Hematopoietic multipotent progenitor cell treated with erythropoietin and hydrocortisone succinate and interleukin-3 and kit ligand, for 17 days (in vitro differentiated cells): ENCODE measurements at places on chromosomes 12 and 14.

- DNase-seq = no peak
Measured at GRCh38 chr12:111635524-111635923, 36.4 kb upstream of the ATXN2 start.

- no peak for DNase-seq
Measured at GRCh38 chr12:89673603-89674002, 35.0 kb downstream of the ATP2B1 start.

GRCh38 chr12:30694412-30695198 lies 1.1 kb downstream of the IPO8 start:
- no peak for DNase-seq

DNA sequence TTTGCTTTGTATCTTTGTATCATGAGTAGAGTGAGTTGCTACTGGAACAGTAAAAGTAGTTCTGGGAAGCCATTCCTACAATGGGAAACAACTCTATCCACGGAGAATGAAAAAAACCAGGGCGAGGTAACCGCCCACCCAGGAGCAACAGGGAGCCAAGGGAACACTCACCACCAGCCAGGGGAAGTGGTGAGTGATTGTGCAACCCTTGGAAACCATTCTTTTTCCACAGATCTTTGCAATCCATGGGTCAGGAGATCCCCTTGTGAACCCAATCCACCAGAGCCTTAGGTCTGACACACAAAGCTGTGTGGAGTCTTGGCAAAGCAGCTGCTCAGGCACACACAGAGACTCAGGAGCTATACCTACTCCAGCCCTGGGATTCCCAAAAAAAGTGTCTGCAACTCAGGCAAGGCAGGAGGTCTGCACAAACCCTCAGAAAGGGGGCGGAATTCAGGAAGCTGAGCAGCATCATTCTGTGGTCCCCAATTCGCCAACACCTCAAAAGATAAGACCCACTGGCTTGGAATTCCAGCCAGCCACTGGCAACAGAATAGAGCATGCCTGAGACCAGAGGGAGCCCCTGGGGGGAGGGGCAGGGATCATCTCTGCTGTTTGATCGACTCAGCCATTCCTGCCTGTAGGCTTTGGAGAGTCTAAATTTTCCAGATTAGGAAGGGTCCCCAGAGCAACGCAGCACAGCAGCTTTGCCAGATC lies 52.1 kb upstream of the PPFIA2 start:
- DNase-seq = no peak

GRCh38 chr12:47983541-47984115 lies 20.2 kb downstream of the TMEM106C start:
- DNase-seq = no peak

DNA sequence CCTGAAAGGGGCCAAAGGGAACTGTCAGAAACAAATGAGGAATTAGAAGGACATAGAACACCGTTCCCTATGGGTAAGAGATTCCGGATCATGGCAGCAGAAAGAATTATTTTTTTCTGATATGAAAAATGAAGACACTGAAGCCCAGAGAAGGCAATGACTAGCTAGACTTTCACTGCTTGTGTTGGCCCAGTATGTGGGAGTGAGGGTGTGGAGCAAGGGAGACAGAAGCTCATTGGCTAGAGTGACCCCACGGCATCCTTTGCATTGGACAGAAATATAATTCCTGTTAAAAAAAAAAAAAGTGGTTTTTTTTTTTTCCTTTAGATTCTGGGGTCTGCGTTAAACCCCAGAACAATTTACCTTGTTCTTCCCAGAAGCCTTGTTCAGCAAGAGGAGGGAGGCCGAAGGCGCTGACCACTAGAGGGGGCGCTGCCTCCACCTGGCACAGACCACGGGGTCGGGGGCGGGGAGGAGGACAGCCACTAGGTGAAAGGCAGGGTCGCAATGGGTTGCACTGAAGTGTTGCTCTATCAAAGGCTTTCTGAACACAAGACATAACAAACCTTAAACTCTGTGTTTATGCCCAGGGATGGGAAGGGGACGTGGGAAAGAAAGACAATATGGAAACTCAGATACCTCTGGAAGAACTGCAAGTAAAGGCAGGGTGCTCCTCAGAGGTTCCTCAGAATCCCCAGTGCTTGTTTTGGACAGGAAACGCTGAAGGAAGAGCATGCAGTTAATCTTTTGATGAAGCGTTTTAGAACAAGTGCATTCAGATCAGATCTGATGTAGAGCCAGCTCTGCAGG lies 156.8 kb downstream of the KCNA5 start:
- peak; percentile 54 for DNase-seq

DNA sequence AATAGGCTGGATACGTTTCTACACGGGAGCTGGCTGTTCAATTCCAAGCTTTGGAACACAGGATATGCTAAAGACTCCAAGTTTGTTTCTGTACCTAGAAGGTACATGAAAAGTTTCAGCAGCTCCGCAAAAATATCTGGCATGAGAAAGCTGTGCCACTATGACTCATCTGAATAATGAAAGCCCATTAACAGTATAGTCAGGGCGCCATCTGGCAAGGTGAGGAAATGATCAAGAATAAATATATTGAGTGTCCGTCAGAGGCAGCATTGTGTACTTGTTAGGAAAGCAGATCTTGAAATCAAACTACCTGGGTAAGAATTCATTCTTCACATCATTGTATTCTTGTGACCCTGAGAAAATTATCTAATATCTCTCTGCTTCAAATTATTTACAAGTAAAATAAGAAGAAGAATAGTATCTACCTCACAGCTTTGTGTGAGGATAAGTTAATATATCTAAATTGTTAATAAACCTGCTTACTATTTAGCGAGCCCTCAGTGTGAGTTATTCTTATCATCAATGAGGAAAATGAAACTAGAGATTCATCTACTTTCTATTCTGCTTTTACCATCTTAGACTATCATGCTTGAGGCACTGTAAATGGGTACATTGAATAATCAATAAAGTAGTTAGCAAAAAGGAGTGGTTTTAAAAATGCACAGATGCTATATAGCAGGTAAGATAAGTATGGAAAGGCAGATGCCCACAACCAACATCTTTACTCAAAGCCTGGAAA lies 53.5 kb downstream of the FSCB start:
- no peak for DNase-seq

DNA sequence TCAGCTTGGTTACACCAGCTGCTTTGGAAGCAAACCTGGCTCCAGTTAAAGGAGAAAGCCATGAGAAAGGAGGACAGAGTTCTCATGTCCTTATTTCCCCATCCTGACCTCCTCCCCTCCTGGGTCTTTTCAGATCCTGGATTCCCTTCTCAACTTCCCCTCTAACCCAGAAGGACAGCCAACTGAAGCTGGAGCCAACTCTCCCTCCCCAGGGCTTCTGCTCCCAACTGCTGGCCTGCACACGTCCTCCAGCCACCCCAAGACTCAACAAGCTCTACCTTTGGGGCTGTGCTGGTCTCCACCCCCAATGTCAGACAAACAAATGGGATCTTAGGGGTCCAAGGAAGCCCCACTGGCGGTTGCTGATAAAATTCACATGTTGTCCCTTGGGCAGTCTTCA lies 651.1 kb upstream of the TBX3 start:
- no peak for DNase-seq

GRCh38 chr12:65492998-65493912 lies 214.8 kb downstream of the MSRB3 start:
- no peak for DNase-seq

GRCh38 chr12:109630107-109630506 lies 56.5 kb downstream of the MVK start:
- no peak for DNase-seq

DNA sequence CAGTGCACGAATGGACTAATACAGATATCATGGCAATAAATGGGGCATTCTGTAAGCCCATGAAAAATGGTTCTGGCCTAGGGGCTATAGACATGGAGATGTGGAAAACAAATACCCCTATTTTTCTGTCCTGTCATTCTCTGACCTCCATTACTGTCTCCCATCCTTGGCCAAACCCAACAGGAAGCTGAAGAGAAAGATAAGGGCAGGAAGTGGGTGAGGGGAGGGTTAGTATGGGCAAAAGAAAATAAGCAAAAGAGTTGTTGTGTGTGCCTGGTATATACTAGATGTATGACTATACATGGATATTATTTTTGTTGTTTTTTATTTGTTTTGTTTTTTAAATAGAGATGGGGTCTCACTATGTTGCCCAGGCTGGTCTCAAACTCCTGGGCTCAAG lies 339.3 kb downstream of the PCNX1 start:
- no peak for DNase-seq

DNA sequence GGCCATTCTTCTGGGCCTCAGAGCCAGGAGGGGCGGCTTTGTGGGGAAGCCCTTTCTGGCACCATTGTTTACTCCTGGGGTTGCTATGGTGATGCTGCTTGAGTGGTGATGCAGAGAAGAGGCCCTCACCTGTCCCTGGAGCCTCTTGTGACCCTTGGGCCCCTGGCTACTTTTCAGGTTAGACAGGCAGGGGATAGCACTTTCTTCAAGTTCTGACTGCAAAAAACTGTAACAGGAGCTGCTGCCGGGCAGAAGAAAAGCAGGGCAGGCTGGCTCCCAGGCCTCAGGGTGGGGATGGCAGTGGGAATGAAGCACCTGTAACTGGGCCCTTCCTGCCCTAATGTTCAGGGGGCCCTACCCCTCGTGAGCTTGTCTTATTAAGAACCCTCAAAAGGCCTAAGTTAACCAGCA lies at the start of gene TEX52:
TSS of gene TEX52 (minus strand) at position 19 of the 411 bp plus-strand sequence. CDS start at position 6, 13 bp downstream.
- DNase-seq = no peak

GRCh38 chr14:23831596-23831995 lies 122.0 kb upstream of the DHRS4 start:
- DNase-seq = no peak

- no peak for DNase-seq
Measured at GRCh38 chr14:77062261-77062660, 33.8 kb upstream of the IRF2BPL start.

DNA sequence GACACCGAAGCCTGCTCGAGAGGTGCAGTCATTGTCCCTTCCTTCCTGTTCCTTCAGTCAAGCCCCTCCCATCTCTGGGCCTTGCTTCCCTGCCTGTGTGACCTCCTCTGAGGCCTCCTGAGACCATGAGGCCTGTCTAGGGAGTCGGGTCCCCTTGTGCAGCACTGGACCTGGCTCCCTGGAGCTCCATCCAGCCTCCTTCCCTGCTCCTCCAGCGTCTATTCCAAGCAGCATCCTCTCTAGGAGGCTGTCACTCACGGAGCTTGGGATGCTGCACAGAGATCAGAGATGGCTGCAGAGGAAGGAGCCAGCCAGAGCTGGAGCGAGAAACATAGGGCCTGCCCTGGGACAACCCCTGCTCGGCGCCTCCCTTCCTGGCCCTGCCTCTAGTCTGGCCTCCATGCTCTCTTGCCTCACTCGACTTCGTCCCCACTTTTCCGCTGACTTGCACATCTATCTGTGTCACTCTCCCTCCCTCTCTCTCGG lies 142.7 kb downstream of the BCL11B start:
- DNase-seq = no peak

DNA sequence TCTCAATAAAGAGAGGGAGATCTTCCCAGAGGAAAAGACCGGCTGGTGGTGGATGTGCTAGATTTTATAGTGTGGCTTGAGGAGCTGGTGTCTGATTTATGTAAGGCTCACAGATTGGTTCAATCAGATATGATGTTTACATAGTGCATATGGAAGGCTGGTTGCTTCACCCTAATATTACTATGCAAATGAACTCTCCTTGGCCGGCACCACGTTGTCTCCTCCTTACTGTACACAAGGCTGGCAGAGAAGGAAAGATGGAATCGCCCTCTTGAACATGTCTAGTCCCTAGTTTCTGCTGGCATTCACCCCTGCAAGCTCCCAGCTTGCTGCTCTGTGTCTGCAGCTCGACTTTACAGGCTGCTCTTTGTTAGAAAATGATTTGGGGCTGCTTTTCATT lies 8.9 kb downstream of the FAM186A start:
- DNase-seq = no peak

GRCh38 chr14:38502239-38502638 lies 246.3 kb upstream of the CLEC14A start:
- DNase-seq = no peak

- no peak for DNase-seq
Measured at GRCh38 chr12:77685901-77686300, 144.8 kb upstream of the NAV3 start.

- DNase-seq = no peak
Measured at GRCh38 chr12:124851342-124851741, 12.3 kb downstream of the SCARB1 start.

GRCh38 chr12:58920102-58920960 lies at the start of gene LRIG3:
Gene LRIG3 (minus strand): TSS chr12:58920504. CDS start chr12:58920235, 269 bp downstream.
- DNase-seq = no peak

DNA sequence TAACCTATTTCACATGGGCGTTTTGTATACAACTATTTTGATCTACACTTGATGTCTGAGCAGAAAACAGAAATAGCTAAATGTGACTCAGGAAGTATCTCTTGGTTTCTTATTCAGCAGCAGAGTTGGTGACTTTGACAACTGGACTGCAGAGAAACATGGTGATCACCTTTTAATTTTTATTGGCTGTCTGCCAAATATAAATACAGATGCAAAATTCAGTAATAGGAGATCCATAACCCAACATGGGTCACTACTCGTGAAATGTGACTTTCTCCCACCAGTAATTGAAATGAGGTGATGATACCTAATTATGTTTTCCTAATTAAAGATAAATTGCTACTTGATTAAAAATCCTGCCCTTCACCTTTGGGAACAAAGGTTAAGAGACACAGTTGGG lies 487.1 kb downstream of the NELL2 start:
- DNase-seq = no peak

GRCh38 chr14:70086685-70087379 lies 101.9 kb downstream of the SLC8A3 start:
- DNase-seq = peak; percentile 34

GRCh38 chr12:113598815-113599406 lies 127.2 kb upstream of the LHX5 start:
- no peak for DNase-seq

DNA sequence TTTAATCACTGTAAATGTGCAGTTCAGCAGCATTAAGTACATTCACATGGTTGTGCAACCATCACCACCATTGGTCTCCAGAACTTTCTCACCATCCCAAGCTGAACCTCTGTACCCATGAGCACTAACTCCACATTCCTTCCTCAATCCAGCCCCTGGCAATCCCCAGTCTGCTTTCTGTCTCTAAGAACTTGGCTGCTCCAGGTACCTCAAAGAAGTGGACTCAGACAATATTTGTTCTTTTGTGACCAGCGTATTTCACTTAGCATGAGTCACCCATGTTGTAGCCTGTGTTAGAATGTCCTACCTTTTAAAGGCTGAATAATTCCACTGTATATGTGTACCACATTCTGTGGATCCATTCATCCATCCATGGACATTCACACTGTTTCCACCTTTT lies 64.6 kb downstream of the SLC24A4 start:
- no peak for DNase-seq

DNA sequence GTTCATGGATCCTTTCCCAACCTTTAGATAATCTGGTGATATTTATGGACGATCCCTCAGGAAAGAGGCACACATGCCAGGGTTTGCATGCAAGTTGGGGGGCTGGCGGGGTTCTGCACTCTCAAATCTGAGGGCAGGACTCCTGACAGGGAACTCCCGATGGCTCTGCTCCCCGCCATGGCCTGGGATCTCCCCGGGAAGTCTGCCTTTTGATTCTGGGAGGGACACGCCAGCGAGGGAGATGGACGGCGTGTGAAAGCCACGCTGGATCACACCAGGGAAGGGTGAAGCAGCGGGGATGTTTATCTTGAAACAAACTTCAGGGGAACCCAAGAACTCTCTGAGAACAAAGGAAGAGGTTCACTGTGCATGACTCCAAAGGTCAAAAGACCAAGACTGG lies 43.6 kb downstream of the LGMN start:
- no peak for DNase-seq

GRCh38 chr14:97851428-97851995 lies 1054.3 kb downstream of the VRK1 start:
- DNase-seq = no peak
